ENCODE measurements at places on chromosomes 7 and 10. TPM values are rescaled to one million over a fixed set of nuclear protein-coding genes. Genes with fewer than 3 reads are reported as not detected.

POLR2J3 gene
- total RNA-seq, result 217 TPM

UPK3BL2 gene
- 79.9 TPM for total RNA-seq

HPSE2 gene
- not detected for total RNA-seq

GPR15LG gene
- total RNA-seq, result not detected

LBX1 gene
- not detected for total RNA-seq

DNA sequence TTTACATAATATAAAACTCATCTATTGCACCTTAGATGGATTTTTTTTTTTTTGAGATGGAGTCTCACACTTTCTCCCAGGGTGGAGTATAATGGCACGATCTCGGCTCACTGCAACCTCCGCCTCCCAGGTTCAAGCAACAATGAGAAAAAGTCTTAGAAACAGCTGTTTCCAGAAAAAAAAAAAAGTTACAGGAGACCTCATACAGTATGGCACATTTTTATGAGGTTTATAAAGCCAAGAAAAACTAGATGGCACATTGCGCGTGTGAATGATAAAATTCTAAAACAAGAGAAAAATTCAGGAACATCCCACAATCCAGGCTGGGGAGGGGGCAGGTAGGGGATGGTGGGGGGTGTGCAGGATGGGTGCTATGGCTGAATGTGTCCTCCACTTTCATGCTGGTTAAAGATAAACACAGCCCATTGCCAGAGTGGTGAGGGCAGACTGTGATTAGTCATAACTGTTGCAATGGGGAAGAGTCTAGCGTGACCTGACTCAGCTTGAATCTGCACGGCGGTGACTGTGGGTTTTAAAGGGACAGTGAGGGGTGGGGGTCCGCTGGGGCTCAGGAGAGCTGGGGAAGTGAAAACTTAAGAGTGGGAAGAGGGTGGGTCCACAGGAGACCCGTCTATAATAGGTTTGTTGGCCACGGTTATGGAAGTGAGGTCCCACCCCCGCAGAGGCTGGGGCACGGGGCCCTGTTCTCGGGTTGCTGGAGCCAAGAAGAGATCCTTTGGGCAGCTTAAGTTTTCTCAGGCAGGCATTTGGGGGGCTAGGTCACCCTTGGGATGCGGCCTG is 11.9 kb upstream of the LRRC27 start:
- H3K36me3 ChIP-seq, result no peaks in the 10 kb centered on the region
- H3K27ac ChIP-seq, result no peak overlapping the region
- DNase-seq, result no peak
- no peaks in the 10 kb centered on the region for H3K27me3 ChIP-seq
- H3K4me3 ChIP-seq, result no peak overlapping the region

GRCh38 chr7:138125598-138126111 is 49.4 kb downstream of the AKR1D1 start:
- no peaks in the 10 kb centered on the region for H3K27me3 ChIP-seq
- H3K4me3 ChIP-seq, result no peak overlapping the region
- no peaks in the 10 kb centered on the region for H3K36me3 ChIP-seq
- no peak overlapping the region for H3K27ac ChIP-seq

DNA sequence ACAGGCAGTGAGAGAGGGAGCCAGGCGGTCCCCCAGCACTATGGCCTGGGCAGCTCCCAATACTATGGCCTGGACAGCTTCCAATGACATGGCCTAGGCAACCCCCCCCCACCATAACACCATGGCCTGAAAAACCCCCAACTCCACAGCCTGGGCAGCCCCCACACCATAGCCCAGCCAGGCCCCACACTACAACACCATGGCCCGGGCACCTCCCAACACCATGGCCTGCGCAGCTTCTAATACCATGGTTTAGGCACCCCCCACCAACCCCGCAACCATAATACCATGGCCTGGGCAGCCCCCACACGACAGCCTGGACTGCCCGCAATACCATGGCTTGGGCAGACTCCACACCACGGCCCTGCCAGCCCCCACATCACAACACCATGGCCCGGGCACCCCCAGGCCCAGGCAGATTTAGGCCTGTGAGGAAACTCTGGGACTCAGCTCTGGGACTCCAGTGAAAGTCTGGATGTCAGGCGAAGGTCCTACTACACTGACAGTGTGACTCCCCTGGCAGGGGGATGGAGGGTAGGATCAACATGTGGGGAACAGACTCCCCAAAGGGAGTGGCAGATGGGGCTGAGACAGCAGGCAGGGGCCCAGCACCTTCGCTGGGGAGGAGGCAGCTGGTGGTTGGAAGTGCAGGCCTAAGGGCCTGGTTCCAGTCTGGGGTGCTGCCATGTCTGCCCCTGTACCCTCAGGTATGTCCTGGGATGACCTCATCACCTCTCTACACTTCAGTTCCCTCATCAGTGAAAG is 8.7 kb downstream of the CPXM2 start:
- no peak overlapping the region for H3K4me3 ChIP-seq
- H3K36me3 ChIP-seq, result no peaks in the 10 kb centered on the region
- H3K27ac ChIP-seq, result no peak overlapping the region
- no peaks in the 10 kb centered on the region for H3K27me3 ChIP-seq
- DNase-seq, result no peak
- H3K4me1 ChIP-seq, result no peaks in the 10 kb centered on the region

GRCh38 chr10:114180937-114181336 is 1.8 kb downstream of the TDRD1 start:
- H3K27ac ChIP-seq, result no peak overlapping the region
- no peak overlapping the region for H3K4me3 ChIP-seq
- H3K36me3 ChIP-seq, result no peaks in the 10 kb centered on the region
- no peak for DNase-seq
- H3K27me3 ChIP-seq, result no peaks in the 10 kb centered on the region

- H3K27ac ChIP-seq, result no peak overlapping the region
- H3K4me3 ChIP-seq, result no peak overlapping the region
- H3K27me3 ChIP-seq, result no peaks in the 10 kb centered on the region
- H3K4me1 ChIP-seq, result no peaks in the 10 kb centered on the region
- DNase-seq, result no peak
Observed at GRCh38 chr7:112236597-112236996, 30.1 kb downstream of the ZNF277 start.

DNA sequence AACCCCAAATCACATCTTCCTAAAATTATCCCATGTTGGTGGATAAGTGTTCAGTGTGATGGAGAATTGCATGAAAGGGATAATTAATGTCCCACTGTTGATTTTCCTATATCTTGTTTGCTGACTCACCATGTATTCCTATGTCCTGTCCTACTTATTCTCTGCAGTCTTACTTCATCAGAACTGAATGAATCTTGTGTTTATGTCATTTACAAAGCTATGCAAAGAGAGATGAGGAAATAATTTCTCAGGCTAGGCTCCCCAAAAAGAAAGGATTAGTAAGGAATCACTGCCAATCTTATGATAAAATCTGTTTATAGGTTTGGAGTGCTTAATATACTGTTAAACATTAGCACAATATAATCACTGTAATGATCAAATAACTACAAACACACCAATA is 360.8 kb downstream of the CRPPA start:
- DNase-seq, result no peak
- H3K4me3 ChIP-seq, result no peak overlapping the region
- H3K27me3 ChIP-seq, result no peaks in the 10 kb centered on the region
- no peaks in the 10 kb centered on the region for H3K4me1 ChIP-seq

DNA sequence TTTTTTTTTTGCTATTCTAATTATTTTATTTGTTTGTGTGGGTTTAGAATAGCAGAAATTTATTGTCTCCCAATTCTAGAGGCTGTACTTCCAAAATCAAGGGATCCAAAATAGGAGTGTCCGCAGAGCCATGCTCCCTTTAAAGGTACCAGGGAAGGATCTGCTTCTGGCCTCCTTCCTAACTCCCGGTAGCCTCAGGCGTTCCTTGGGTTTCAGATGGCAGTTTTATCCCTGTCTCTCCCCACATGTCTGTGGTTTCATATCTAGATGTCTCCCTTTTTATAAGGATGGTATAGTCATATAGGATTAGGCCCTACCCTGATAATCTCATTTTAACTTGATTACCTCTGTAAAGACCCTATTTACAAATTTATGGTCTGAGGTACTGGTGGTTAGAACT is 48.4 kb downstream of the BMPR1A start:
- no peak for DNase-seq
- no peak overlapping the region for H3K27ac ChIP-seq
- no peaks in the 10 kb centered on the region for H3K27me3 ChIP-seq
- H3K4me1 ChIP-seq, result no peaks in the 10 kb centered on the region
- H3K4me3 ChIP-seq, result no peak overlapping the region

DNA sequence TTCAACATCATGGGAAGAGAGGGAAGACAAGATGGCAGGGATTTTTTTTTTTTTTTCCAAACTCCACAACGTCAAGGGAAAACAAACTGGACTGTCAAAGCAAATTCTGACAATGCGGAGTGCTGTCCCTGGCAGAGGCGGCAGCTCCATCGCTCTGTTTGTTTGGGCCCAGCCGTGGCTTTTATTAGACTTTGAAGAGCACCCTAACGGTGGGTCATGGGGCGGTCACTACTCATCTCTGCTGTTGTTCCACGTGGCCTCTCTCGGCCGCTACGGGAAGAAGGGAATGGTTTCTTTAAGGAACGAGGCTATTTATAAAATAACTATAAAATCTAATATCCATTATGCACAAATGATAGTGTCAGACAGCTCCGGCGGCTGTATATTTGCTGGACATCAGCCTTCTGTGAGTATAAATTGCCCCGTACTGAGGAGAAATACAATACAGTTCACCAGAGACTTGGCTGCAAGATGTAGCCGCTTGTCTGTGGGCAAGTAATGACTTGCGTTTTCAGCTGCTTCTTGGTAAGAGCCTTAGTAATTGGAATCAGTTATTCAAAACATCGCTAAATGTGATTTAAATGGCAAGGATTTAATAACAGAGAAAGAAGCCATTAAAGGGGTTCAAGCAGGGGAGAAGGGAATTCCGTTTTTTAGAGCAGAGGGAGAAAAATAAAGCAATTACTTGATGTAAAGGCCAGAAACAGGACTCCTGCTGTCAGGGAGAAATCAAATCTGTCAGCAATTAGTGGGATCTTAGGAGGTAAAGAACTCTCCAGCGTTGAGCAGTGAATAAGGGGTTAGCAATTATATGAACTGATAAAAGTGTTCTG is 61.7 kb upstream of the RAB11FIP2 start:
- H3K4me1 ChIP-seq, result no peaks in the 10 kb centered on the region
- no peak overlapping the region for H3K27ac ChIP-seq
- no peaks in the 10 kb centered on the region for H3K27me3 ChIP-seq
- no peak overlapping the region for H3K4me3 ChIP-seq

GRCh38 chr10:21336476-21337170 is 188.9 kb downstream of the SKIDA1 start:
- H3K36me3 ChIP-seq, result no peaks in the 10 kb centered on the region
- no peak for DNase-seq
- no peaks in the 10 kb centered on the region for H3K27me3 ChIP-seq
- no peak overlapping the region for H3K4me3 ChIP-seq

- H3K4me1 ChIP-seq, result no peaks in the 10 kb centered on the region
- H3K27ac ChIP-seq, result no peak overlapping the region
- H3K4me3 ChIP-seq, result no peak overlapping the region
Observed at GRCh38 chr10:5546891-5547680, 22.3 kb downstream of the CALML3 start.

DNA sequence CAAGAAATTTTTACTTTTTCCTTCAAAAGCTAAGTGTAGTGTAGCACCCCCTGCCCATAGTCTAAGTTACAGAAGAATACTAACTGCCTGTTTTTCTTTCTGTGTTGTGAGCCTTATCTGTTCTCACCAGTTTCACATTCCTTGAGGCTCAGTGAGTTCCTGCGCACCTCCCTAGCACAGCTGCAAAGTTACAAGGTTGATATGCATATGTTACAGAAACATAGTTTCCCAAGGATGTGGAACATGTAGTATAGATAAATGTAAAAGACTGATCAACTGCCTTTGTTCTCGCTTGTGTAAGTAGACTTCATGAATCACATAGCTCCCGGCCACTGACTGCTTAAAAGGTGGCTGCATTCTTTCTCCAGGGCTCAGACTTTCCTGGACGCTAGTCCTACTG is 6.7 kb upstream of the ZNF33B start:
- H3K27me3 ChIP-seq, result peaks cover 2% of the 10 kb centered on the region
- no peak overlapping the region for H3K27ac ChIP-seq
- no peaks in the 10 kb centered on the region for H3K36me3 ChIP-seq
- no peak overlapping the region for H3K4me3 ChIP-seq
- no peaks in the 10 kb centered on the region for H3K4me1 ChIP-seq

DNA sequence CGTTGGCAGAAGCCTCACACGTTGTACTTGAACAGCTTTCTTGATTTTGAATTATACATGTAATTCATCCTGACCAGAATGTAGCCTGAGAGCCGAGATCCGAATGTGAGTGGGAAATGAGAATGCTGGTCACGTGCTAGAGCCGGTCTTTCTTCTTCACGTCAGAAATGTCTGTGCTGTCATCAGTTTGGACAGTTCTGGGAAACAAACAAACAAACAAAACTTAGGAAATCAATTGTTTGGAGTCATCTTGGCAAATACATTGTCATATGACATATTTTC is 729.8 kb downstream of the LRMDA start:
- no peak overlapping the region for H3K27ac ChIP-seq
- no peak overlapping the region for H3K4me3 ChIP-seq
- H3K27me3 ChIP-seq, result no peaks in the 10 kb centered on the region
- no peaks in the 10 kb centered on the region for H3K4me1 ChIP-seq

DNA sequence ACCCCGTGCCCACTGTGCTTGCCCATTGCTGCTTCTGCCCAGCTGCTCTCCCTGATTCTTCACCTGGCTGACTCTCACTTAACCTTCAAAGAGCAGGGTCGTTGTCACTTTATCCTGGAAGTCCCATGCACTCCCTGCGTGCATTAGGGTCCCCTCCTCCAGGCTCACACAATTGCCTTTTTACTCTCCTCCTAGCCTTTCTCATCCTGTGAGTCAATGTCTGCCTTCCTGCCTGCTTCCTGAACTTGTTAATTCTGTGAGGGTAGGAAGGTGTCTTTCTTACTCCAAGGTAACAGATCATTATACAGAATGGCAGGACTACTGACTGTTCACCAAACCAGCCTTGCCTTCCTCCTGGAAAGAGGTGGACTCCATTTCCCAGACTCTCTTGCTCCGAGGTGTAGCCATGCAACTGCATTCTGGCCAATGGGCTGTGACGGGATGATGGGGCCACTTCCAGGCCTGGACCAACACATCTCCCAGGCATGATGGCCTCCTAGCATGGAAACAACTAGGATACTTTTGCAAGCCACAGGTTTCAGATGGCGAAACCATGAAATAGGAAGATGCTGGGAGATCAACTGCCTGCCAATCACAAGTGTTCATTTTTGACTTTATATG is 54.7 kb downstream of the ARHGAP22 start:
- H3K4me1 ChIP-seq, result peaks cover 10% of the 10 kb centered on the region
- no peak overlapping the region for H3K4me3 ChIP-seq
- no peak for DNase-seq
- no peaks in the 10 kb centered on the region for H3K27me3 ChIP-seq
- H3K27ac ChIP-seq, result no peak overlapping the region

DNA sequence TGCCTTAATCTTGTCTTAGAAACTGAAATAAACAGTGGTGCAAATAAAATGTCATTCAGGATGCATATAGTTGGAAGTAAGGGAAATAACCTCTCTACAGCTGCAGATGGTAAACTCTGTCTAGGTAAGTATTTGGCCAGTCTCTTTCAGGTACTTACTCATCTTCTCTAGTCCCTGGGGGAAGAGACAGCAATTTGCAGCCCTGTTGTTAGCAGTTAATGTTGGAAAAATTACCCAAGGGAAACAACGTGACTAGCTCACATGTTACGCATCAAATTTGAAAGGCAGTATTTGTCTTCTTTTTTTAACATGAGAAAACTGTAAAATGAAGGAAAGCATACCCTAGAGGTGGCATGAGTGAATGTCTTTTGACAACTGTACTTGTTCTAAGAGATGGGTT is 3.2 kb upstream of the HUS1 start:
- H3K4me3 ChIP-seq, result no peak overlapping the region
- H3K36me3 ChIP-seq, result peaks cover 8% of the 10 kb centered on the region
- DNase-seq, result no peak
- H3K27ac ChIP-seq, result no peak overlapping the region
- no peaks in the 10 kb centered on the region for H3K27me3 ChIP-seq

GRCh38 chr10:73206385-73206784 is 38.5 kb downstream of the FAM149B1 start:
- H3K36me3 ChIP-seq, result no peaks in the 10 kb centered on the region
- H3K27ac ChIP-seq, result no peak overlapping the region
- no peak for DNase-seq
- no peak overlapping the region for H3K4me3 ChIP-seq
- no peaks in the 10 kb centered on the region for H3K4me1 ChIP-seq

Data from B cell (primary cell).